ENCODE measurements at places on chromosomes 5 and 9.

DNA sequence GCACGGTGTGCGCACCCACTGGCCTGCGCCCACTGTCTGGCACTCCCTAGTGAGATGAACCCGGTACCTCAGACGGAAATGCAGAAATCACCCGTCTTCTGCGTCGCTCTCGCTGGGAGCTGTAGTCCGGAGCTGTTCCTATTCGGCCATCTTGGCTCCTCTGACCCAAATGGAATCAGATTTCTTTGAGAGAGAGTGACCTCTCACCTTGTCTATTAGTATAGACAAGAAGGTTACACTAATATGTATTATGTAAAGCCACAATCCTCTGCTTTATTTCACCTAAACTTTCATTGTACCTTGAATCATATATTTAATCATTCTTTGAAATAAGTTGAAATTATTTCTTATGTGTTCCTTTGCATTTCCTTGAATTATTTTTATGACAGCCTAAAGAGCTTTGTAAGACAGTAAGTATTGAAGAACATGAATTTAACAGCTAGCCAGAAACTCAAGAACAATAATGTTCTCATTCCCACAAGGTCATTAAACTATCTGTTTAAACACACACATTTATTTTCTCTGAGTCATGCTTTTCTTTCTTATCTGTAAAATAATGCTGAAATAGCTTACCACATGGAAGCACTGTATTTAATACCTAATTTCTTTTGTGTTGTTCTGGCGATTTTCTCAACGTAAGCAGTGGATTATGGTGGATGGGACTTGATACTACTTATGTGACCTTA lies 91.8 kb upstream of the DMRTA1 start:
- no peak for DNase-seq

GRCh38 chr9:113614843-113615648 lies 151.5 kb downstream of the RGS3 start:
- no peak for DNase-seq

DNA sequence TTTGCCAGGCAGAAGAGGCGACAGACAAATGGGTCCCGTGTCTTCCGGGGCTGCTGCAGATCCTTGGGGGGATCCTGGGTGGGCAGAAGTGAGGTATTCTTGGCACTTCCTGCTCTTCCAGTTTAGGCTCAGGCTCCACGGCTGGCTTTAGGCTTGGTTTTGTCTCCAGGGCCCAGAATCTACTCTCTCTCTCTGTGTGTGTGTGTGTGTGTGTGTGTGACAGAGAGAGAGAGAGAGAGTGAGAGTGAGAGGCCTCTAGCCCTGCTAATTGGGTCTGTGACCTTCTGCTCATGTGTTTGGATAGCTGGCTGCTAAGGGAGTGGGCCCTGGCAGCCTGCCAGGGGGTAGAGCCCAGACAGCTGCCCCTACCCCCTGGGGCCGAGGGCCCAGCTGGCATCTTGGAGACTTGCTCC lies 39.3 kb downstream of the CRB2 start:
- DNase-seq, result no peak

DNA sequence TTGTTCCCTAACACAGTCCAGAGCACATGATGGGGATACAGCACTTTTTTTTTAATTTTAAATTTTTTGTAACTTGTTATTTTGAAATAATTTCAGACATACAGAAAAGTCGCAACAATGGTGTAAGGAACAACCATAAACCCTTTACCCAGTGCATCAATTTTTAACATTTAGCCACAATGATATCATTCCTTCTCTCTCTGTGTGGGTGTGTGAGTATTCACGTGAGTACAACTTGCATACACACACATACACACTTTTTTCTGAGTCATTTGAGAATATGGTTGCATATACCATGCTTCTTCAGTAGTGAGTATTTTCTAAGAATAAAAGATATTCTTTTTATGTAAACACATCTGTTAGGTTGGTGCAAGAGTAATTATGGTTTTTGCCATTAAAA lies 135.2 kb downstream of the ARHGAP26 start:
- DNase-seq, result no peak

DNA sequence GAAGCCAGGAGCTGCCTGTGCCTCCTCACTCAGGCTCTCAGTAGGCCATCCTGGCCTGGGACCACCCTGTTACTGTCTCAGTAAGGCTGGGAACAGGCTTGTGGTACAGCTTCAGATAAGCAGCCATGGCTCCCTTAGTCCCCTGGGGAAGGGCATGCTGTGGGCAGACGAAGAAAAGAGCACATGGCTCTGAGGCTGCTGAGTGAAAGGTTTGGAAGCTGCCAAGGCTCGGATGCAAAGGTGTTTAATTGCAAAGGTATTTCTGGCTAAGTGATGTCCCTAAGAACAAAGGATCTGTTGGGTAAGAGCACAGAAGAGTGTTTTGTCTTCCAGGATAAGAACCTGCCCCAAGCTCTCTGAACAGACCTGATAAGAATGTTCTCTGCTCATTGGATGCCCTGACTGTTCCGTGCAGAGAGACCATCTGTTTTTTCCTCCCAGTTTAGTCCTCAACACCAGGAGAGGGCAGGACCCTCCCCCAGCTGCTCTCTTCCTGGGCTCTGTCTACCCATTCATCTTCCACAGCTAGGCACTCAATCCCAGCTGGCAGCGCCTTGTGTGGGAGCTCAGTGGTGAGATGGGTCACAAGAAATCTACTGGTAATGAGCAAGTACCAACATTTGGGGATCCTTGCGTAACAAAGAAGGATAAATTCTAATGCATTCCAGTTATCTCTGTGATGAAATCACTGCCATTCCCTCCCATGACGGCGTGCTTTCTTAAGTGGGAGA lies 17.7 kb downstream of the ANGPTL2 start:
- no peak for DNase-seq

DNA sequence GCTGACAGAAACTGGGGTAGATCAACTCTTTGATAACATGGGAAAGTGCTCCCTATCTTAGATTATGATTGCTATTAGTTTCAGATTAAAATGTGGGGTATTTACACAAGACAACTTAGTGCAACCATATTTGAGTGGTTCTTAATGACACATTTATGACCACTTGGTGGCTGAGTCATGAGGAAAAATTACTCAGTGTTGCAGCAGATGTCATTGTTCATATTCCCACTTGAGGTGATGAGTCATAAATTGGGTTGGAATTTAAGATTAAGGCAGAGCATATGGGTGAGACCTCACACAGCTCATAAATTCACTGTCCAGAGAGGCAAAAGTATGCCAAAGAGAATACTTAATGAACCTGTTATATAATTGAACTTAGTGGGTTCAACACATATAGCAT lies 408.3 kb downstream of the DMRT2 start:
- no peak for DNase-seq

DNA sequence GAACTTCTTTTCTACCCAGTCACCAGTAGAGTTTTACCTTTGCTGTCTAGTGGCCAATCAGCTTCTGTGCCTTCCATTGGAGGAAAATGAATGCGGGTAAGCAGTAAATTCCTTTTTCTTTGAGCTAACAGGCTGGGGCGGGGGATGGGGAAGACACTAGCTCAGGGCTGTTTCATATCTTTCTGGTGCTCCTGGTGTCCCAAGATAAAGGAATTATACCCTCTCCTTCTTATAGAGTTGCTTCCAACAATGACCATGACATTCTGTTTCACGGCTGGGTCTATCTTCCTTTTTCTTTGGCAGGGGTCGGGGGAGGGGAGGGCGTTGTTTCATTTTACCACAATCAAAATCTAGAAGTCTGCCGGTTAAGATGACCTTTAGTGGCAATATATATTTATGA lies 51.2 kb upstream of the RPS23 start:
- DNase-seq, result no peak

GRCh38 chr5:115168829-115169486 lies 750 bp downstream of the TRIM36 start:
- peak; percentile 40 for DNase-seq

- no peak for DNase-seq
Observed at GRCh38 chr9:100600521-100601079, 22.7 kb downstream of the CAVIN4 start.

DNA sequence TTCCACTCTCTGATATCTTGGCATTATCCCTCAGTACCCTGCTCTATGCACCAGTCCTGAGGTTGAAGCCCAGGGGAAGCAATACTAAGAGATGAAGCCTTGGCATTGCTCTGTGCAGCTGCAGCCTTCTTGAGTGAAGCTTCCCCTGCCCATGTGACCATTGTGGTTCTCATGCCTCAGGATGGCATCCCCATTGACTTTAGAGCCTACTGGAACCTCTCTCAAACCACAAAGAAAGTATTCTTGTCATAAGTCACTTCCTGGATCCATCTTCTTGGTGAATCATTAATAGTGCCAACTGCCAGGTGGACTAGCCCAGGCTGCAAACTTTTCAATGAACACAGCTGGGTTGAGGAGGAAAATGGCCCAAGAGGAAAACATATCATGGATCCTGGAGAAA lies 283.9 kb upstream of the RFX3 start:
- no peak for DNase-seq

DNA sequence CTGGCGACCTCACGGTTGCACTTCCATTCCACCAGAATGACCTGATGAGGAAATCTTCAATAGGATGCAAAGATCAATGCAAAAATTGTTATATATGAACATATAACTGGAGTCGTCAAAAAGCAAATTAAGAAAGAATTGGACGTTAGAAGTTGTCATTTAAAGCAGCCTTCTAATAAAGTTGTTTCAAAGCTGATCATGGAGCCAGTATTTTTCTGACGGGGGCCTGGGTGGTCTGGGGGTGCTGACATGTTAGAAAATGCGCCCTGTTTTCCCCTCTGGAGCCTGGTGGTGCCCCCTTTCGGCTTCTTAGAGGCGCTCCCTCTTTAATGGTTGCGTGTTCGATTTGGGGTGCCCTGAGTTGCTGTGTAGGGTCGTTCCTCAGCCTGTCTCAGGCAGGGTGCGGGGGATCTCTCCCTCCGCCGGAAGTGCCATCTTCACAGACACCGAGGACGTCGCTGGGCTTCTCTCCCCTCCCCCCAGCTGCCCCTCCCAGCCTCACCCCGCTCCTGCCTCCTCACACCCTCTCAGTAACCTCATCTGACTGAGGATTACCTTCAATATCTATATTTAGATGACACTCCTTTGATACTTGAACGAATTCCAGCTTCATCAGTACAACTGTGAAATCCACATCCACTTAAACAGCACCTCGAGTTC lies 18.3 kb downstream of the PTGES2 start:
- no peak for DNase-seq

GRCh38 chr9:133210202-133210532 lies 1.1 kb upstream of the OBP2B start:
- DNase-seq, result no peak

- no peak for DNase-seq
Observed at GRCh38 chr5:1471240-1471853, 26.1 kb upstream of the SLC6A3 start.

DNA sequence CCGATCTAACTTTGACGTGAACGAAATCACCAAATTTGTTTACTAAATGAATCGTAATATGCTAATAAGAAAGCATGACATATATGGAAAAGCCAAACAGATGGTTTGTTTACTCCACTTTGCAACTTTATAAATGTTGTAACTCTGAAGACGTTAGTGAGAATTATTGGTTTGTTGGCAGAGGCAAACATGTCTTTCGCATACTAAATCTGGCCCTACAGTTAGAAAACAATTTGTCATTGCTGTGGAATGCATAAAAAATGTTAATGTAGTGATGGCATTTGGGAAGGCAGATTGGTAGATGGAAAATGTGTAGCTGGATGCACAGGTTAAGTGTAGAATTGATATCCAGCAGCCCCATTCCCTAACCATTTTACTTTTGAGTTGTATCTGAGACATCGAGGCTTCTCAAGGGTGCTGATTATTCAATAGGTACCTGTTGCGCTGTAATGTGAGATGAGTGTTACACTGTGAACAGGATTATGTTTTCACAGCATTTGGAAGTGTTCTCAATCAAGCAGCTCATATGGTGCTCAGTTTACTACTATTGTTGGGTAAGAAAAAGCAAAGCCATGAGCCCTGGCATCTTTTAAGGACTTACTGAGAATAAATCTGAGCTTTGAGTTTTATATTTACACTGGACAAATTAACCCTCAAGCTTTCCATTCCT lies 444.8 kb downstream of the BNC2 start:
- DNase-seq, result no peak

DNA sequence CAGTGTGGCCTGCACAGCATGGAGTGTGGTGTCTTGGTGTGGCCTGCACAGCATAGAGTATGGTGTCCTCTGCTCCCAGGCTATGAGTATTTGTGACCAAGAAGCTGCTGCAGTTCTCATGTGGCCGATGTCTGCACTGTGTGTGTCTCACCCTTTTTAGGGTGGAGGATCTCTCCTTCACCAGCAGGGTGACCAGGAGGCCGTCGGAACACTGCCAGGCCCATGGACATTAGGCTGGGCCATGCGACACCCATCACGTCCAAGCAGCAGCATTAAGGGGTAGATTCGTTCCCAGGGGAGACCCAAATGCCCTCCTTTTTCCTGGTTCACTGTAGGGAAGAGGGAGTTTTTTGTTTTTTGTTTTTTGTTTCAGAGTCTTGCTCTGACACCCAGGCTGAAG lies 115.3 kb upstream of the SPIN1 start:
- DNase-seq, result no peak

DNA sequence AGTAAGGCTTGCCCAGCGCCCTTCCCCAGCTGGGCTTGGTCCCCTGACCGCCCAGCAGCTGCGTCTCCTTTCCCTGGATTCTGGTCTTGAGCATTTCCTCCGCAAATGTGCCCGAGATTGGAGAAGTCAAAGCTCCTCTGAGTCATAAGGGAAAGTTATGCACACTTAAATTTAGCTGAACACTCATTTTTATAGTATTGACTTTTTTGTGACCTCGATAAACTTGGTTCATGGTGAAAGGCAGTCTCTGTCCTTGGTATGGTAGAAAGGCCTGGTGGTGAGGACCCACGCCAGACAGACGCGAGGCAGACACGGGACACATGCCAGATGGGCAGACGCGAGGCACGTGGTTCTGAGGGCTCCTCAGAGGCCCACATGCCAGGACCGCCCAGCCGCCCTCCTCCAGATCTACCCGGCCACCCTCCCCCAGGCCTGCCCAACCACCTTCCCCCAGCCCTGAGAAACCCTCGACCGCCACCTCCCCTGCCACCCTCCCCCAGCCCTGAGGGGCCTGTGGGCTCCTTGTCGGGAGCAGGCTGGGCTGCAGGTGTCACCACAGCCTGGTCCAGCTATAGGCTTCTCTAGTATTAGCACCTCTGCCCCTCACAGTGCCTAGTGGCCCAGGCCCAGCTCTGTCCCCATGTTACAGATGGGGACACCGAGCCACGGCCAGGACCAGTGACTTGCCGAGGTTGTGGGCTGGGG lies 60.9 kb upstream of the CACNA1B start:
- peak; percentile 79 for DNase-seq

- peak; percentile 42 for DNase-seq
Observed at GRCh38 chr5:10250806-10251276, 761 bp downstream of the CCT5 start.

GRCh38 chr9:113011911-113012381 lies at the start of gene ZNF883:
Gene ZNF883, minus strand, starts transcription at chr9:113012192.
- no peak for DNase-seq

Measured in GM13977 (cell line).